ENCODE measurements at places on chromosomes 5 and 9.

DNA sequence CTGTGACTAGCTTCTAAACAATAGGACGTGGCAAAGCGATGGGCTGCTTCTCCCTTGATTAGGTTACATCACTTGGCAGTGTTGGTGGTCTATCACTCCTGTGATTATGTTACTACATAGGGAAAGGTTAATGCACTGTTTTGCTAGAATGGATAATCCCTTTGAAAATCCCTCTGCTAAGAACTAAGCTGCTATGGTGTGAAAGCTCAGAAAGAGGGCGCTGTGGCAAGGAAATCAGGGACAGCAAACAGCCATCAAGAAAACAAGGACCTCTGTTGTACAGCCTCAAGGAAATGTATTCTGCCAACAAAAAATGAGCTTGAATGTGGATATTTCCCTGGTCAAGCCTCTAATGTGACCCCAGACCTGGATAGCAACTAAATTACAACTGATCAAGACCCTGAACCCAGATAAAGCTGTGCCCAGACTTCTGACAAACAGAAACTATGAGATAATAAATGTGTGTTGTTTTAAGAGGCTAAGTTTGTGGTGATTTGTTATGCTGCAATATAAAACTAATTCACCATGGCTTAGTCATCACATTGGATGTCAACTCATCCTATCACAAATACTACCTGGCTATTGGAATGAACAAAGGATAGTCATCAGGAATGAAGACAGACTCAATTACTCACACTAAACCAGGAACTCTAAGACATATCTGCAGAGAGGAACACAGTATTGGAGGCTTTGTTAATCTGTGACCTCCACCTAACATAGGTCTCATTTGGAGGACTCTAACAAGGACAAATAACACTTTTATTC, 1215.9 kb downstream of the EFNA5 start:
- no peak for DNase-seq

GRCh38 chr5:35145691-35146317, 84.5 kb downstream of the PRLR start:
- no peak for DNase-seq

DNA sequence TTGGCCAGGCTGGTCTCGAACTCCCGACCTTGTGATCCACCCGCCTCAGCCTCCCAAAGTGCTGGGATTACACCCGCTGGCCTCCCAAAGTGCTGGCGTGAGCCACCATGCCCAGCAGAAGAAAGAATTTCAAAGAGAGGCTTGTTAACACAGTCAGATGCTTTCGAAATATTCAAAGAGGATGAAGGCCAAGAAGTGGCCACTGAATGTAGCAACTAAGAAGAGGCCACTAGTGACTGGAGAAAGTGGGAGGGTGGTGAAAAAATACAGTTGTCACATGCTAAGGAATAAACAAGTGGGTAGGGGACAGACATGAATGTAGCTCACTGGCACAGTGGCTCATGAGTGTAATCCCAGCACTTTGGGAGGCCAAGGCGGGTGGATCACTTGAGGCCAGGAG, 13.0 kb upstream of the TPM2 start:
- no peak for DNase-seq

- no peak for DNase-seq
These were observed 42.2 kb downstream of the NIPAL4 start for GRCh38 chr5:157502143-157502647.

GRCh38 chr9:71594541-71594940, 173.8 kb downstream of the CEMIP2 start:
- no peak for DNase-seq

GRCh38 chr5:67093279-67093678, 103.3 kb downstream of the CD180 start:
- DNase-seq, result no peak

DNA sequence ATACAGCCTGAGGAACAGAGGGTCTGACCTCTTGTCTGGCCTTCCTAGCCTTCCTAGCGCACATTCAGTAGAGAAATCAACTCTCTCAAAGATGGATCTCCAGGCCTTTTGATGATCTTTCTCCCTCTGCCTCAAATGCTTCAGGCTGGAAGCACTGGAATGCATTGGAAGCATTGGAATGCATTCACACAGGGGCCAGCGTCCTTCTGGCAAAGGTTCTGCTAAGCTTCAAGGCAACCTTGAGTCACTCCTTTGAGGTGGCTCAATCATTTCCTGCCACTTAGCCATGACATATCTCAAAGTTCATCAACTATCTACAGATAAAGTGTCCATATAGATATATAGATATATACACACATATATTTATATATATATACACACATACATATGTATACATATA, 42.9 kb downstream of the OR2K2 start:
- DNase-seq, result no peak

DNA sequence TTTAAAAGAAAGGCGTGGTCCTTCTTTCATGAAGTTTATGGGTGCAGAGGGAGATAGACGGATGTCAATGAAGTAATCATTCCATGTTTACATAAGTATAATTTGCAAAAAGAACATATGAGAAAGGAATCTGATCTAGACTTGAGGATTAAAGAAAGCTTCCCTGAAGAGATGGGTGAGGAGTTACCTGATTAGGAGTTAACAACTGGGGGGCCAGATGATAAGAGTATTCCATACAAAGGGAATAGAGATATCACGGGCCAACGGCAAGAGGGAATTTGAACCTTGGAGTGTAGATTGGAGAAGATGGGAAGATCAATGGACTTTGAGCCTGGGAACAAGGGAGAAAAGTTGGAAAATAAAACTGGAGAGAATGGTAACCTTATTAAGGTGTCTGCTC, 1959.9 kb upstream of the WWC1 start:
- DNase-seq, result no peak

- no peak for DNase-seq
These were observed 19.3 kb downstream of the OTULINL start for GRCh38 chr5:14600846-14601245.
